ENCODE measurements at places on chromosomes 4 and X.

DNA sequence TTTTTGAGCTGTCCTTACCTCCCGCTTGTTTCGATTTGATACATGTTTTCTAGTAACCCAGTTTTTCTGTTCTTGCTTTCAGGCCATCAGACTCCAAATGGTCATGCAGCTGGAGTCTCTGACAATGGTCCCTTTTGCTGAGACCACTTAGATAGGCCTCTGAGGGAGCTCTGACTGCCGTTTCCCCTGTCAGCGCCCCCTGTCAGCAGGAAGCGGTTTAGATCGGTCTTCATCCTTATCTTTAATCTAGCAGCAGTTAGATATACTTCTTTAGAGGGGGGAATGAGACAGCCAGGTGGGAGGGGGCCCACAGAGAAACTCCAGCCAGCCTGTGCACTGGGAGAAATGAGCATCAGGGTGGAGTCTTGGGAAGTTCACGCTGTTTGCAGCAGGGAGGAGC is 457.9 kb downstream of the GPAT3 start:
- no peak for DNase-seq

GRCh38 chr4:88481537-88481936 is 24.6 kb downstream of the HERC5 start:
- no peak for DNase-seq

DNA sequence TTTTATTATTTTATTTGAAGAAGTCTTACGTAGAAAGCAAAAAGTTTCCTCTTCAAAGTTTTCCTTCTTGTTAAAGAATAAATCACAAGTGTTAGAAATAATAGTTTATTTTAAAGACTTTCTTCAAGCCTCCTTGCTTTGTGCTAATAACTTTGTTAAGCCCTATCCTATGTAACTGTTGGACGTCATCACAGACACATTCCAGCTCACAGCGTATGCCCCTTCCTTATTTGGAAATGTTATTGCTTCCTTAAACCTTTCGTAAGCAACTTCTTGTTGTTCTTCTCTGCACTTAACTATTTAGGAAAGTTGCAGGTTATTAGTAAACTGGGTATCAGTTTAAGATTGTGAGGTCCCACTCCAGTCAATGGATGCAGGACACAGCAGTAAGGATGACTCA is 7.6 kb upstream of the SRD5A3 start:
- no peak for DNase-seq

DNA sequence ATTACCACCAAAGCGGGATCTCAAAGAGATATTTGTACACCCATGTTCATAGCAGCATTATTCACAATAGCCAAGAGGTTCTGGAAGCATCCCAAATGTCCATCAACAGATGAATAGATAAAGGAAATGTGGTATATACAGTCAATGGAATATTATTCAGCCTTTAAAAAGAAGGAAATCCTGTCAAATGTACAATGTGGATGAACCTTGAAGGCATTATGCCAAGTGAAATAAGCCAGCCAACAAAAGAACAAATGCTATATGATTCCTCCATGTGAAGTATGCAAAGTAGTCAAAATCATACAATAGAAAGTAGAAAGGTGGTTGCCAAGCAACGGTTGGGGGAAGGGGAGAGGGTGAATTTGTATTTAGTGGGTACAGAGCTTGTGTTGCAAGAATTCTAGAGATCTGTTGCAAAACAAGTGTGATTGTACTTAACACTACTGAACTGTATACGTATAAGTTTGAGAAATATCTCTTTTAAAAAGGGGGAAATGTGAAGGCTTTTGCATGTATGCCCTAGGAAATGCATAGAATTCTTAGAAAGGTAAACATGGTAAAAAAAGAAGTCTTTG is 5.0 kb upstream of the ZRSR2 start:
- DNase-seq, result no peak

DNA sequence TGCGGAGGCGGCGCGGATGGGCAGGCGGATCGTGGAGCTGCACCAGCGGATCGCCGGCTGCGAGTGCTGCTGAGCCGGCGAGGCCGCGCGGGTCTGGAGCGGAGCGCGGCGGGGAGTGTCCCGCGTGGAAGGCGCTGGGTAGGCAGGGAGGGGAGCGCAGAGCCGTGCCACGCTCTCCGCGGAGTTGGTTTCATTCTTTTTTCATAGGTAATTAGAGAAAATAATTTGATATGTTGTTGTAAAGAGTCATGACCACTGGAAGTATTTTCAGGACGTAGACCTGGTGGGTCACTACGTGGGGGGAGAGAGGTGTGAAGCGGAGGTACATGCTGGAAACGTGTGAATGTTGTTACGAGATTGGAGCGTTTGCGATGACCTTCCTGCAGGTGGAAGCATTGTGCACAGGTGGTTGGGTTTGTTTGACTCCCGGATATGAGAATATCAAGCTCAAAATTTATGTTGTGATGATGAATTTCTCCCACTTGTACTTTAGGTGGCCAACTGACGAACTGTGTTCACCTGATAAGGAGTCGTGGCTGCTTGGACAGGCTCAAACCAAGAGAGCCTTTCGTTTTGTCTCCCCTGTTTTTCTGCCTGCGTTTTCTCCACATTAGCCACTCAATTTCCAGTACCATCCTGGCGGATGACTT is 19.1 kb upstream of the S100P start:
- DNase-seq, result no peak

- DNase-seq, result no peak
Measured at GRCh38 chr4:24529555-24529954, 54.8 kb downstream of the DHX15 start.

DNA sequence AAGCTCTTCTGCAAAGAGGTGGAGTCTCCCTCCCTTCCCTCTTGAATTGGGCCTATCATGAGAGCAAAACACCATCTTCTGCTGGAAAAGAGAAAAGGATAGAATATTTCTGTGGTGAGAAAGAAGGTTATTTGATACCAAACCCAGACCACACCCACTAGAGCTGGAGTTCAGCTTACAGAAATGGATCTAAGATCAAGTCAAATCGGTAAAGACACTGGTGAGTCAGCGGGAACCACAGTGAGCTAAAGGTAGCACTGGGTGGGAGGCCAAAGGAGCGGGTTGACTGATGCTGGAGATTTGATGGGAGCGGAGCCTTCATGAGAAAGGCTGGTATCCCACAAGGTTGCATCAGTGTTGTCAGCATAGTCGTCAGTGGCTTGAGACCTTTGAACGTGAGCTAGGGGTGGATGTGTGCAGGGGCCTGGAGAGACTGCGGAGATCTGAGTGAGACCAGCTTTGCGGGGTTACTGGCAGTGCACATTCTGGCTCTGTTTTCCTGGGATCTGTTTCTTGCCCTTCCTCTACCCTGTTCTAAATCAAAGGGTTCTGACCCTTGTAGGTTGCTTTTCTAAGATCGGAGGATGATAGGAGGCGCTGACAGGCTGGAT is 106.4 kb upstream of the SCOC start:
- DNase-seq, result no peak

Measured in T1000 (cell line).